ENCODE measurements at places on chromosomes 11 and 22.
A peak's percentile ranks its signal among the peaks of the same experiment; 100 is the strongest.

DNA sequence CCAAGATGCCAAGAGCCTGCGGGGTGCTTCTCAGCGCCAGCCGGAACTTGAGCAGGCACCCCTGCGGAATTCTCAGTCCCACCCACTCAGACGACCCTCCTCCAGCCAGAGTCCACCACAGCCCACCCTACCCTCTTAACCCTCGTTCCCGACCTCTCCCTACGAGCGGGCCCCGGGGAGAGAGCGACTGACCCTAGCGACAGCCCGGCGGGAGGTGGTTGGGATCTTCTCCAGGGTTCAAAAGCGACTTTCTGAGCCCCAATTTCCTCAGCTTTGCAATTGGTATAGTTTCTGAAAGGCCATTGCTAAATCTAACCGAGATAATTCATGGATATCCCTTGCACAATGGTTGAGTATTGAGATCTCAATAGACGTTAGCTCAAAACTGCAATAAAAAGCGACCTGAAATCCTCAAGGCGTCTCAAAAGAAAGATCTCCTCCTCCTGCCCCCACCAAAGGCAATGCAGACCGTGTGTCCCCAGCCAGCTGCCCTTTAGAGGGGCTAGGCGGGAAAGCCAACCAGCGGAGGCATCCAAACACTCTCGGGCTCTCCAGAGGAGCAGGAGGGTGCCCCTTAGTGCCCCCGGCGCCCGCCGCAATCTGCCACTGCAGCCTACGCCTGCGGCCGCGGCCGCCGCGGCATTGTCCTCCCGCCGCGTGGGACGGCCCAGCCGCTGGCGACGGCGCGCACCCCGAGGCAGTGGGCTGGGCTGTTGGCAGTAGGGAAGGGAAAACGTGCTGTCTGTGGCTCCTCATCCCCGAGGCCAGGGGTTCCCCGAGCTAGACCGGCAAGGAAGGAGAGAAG, 1.5 kb upstream of the SLC6A5 start:
- DNase-seq: no peak

GRCh38 chr11:73991471-73992006, 8.9 kb upstream of the UCP2 start:
- DNase-seq: no peak

DNA sequence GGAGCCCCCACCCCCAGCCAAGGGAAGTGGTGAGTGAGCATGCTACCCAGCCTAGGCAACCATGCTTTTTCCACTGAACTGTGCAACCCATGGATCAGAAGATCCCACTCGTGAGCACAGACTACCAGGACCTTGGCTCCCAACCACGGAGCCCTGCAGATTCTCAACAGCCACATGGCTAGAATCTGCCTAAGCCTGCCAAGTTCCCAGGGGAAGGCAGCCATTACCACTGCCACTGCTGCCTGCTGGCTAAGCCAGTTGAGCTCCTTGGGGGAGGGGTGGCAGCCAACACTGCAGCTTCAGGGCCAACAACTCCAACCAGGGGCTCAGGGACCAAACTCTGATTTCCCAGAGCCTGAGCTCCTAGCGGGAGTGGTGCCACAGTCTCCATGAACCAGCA, 195.8 kb downstream of the DLG2 start:
- no peak for DNase-seq

GRCh38 chr11:80925321-80925720, 1484.5 kb upstream of the TENM4 start:
- no peak for DNase-seq

DNA sequence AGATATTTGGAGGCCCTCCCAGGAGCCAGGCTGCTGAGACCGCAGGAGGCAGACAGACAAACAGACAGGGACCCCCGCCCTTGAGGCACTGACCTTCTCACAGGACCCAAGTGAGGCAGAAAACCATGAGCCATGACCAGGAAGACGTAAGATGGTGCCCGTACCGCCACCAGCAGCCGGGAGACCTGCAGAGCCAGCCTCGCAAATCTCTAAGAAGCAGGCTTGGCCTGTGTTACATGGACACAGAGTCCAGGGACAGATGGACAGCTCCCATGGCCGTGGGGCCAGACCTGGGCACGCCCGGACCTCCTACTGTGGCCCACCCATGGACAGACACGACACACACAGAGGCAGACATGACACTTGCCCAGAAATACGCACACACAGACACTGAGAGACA, 30.7 kb upstream of the TOLLIP start:
- DNase-seq: no peak

DNA sequence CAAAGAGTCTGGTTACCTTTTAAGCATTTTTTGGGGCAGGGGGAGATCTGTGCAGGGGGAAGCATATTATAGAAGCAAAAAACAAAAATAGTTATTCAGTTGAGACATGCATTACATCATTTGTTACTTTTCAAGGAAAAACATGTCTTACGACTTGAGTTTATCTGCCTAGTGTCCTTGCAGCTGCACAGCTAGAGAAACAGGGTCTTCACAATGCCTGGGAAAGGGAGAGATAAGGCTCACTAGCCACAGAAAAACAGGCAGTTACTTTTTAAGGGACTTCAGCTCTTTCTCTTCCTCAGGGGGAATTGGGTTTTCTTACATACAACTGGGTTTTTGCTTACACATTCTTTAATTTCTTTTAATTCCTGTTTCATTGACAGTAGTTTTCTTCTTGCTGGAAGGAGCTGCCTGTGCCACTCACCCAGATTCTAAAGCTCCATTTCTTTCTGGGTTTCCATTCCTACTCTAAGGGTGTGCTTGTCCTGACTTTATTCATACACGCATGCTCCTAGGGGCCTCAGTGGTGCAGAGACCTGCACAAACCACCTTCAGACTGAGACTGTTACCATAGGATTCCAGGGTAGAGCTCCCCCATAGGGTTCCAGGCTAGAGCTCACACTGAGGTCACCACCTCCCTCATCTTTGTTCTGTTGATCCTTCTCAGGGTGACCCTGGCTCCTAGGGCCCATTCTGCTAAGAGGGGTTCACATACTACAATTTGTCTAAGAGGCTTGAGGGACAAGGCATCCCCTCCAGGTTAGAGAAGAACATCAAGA, 14.7 kb upstream of the UBQLNL start:
- no peak for DNase-seq

DNA sequence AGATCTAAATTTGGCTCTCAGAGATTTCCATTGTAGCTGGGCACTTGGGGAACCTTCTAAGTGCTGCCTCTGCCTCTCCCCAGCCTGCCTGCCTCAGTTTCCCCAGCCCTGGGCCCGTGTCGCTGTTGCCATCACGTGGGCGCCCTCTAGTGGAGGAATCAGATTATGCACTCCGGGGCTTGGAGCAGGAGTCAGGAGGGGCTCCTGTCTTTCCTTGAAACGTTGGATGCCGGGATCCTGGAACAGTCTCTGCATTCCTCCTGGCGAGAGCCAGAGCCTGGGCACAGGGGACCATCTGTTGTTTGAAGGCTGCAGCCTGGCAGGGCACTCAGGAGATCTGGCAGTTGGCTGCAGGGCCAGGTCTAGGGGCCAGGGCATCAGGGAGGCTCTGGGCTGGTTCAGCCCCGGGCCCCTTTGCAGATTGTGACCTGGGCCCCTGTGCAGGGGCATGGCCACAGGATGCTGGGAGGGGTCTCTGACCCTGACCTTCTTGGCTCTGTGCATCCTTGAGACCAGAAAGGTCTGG, 71.6 kb downstream of the LRP5 start:
- peak; percentile 77 for DNase-seq

DNA sequence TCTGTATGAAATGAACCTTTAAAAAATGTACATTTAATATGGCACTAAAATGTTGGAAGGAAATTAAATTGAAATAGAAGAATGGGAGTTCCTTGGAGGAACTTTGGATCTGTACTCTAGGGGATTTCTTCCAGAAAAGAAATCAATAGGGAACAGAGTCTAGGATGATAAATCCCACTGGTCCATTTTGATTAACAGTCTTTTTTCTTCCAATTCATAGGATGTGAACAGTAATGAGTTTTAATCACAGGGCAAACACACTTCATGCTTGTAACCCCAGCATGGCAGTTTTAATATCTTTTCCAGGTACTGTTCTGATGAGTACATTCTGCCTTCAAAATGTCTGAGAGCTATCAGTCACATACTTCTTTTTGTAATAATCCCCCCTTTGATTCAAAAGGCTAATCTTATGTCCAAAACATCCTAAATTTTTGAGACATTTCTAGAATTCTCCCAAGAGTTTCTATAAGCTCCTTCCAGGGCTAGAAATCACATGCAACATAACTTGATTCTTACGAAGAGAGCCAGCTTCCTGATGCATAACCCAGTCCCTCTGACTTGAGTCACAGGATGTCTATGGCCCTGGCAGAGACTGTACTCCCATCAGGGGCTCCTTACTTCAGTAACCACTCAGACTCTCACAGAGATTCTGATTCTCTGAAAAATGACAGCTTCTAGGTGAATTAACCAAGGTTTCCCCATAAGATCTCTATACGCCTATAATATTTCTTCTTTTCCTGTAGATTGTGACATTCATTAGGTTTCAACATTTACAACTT, 112.9 kb downstream of the SLC36A4 start:
- DNase-seq: no peak

- no peak for DNase-seq
These were observed 62.5 kb downstream of the FEZ1 start for GRCh38 chr11:125433454-125434121.

GRCh38 chr22:38243007-38243765, 29.6 kb downstream of the TMEM184B start:
- no peak for DNase-seq

DNA sequence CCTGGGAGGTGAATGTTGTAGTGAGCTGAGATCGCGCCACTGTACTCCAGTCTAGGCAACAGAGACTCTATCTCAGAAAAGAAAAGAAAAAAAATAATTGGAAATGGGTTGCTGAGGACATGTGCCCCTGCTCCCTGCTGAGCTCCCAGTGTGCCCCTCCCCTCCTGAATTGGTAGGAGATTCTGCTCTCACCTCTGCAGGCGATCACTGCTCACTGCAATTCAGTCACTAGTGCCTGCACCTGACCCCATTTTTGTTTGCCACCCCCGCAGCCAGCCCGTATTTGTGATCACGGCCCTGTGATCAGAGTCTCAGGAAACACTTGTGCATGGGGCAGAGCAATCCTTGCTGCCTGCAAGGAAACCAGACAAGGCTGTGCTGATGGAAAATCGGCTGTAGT, 16.3 kb upstream of the SEC14L3 start:
- DNase-seq: no peak

DNA sequence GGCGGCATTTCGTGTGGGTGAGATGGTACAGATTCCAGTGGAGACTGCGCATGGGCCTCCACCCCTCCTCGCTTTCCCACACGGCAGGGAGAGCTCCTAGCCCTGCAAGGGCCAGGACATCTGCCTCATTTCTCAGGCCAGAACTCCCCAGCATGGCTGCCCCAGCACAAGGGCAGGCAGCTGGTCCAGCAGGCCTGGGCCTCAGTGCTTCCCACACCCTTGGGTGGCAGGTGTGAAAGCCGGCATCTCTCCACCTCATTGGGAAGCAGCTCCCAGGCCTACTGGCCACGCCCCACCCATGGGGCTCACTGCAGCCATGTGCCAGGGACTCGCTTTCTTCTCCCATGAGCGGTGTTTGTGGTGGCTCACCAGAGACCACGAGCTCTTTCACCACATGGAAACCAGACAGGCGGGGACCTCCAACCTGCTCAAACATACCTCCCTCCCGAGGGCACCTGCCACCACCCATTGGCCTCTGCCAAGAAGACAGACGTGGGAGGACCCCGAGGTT, 79.1 kb downstream of the NAT10 start:
- DNase-seq: no peak

DNA sequence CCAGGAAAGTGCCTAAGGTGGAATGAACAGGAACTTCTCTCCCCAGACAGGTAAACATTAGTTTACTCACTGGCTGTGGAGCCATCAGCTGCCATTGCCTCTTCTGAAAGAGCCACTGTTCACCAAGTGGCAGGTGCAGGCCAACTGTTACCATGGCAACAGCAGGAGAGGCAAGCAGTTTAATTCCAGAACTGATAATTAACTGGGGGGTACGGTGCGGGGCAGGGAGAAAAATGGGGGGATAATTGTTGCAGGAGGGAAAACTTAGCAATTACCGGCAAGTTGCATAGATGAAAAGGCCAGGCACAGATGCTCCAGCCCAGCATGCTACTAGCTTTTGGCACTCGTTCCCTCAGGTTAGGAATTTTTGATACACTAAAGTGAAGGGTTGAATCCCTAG, 85.1 kb downstream of the TRIM44 start:
- no peak for DNase-seq

- no peak for DNase-seq
These were observed 82.2 kb downstream of the ATG16L2 start for GRCh38 chr11:72896431-72896830.

GRCh38 chr11:61742391-61742790, 10.0 kb upstream of the MYRF start:
- no peak for DNase-seq

GRCh38 chr11:31620434-31620833, 110.9 kb downstream of the ELP4 start:
- DNase-seq: no peak

DNA sequence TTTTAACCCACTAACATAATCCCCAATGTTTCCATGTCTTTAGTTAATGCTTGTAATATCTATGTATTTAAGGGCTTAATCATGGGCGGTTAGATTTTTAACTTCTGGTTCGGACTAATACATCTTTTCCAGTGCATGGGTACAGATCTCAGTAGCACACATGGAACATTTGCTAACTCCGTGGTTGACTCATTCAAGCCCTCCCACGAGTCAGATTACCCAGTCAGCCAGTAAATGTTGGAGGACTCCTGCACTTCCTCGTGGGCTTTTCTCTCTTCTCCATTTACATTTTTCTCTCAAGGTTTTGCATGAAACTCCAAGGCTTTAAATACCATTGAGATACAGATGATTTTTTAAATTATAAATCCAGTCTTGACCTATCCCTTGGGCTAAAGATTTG, 313.9 kb downstream of the ST3GAL4 start:
- DNase-seq: no peak

GRCh38 chr11:88666364-88666763, 328.8 kb upstream of the CTSC start:
- DNase-seq: no peak

GRCh38 chr22:30294066-30294465, 4.8 kb upstream of the CASTOR1 start:
- DNase-seq: no peak

DNA sequence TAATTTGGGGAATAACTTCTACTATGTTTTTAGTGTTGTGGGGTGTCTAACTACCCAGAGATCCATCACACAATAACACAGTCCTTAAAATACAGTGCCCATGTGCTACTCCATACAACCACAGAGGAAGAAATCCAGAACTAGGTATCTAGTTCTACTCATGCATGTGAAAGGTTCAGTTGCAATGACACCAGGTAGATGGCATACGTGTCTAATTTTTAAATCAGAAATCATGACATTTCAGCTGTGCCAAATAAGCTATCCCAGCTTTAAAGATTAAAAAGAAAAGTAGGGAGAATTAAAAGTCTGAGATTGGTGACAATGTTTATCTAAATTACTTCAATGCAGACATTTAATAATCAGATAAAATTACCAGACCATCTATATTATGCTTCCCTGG, 122.2 kb downstream of the CD44 start:
- DNase-seq: no peak

DNA sequence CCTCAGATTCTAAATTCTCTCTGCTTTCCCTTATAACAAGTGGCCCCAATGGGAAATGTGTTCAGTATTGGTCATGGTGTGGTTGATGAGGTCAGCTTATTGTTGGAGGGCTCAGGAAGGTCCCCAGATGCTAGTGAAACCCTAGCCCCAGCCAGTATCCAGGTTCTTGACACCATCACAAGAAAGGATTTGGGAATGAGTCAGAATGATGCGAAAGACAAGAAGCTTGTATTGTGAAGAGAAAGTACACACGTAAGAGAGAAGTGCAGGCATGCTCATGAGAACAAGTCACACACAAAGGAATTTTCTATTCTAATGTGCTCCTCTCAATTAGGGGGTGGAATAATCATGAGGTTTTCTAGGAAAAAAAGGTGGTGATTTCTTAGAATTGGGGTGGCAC, 34.9 kb upstream of the TRPC6 start:
- DNase-seq: no peak

Data from hematopoietic multipotent progenitor cell treated with erythropoietin and hydrocortisone succinate and interleukin-3 and kit ligand, for 17 days (in vitro differentiated cells).